Natural killer cell (primary cell): ENCODE measurements at places on chromosomes 3 and 15. TPM values are rescaled to one million over a fixed set of nuclear protein-coding genes. Genes with fewer than 3 reads are reported as not detected.

Gene ADAMTSL3
- total RNA-seq: 0.25 TPM

Gene PRSS50
- total RNA-seq: not detected

Gene FEZF2
- total RNA-seq: not detected

Gene CFAP100
- total RNA-seq: not detected

Gene DNAH12
- 0.21 TPM for total RNA-seq

Gene GOLGA8S
- total RNA-seq: 2.3 TPM

Gene MINAR1
- 0.54 TPM for total RNA-seq

Gene CP
- not detected for total RNA-seq

Gene DLG1
- total RNA-seq: 89.0 TPM

Gene SPSB4
- not detected for total RNA-seq

DNA sequence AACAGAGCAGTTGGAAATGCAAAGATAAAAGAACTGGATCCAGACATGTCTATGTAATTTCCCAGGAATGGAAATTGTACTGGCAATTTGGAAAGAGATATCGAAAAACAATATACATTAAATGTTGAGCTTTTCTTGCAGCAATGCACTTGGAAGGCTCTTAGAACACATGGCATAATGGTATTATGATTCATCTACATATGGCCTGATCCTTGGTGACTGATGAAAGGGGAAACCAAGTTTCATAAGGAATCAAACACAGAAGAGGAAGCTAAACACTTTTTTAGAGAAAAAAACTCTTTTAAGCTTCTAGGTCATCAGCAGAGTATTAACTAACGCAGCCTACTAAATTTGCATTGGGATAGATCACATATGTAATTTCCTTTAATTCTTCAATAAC lies 12.4 kb upstream of the GREM1 start:
- no peak for DNase-seq

- no peak for DNase-seq
These were observed 462.2 kb upstream of the MDFIC2 start for GRCh38 chr3:70774641-70775040.

- no peak for DNase-seq
These were observed 28.8 kb upstream of the KLF13 start for GRCh38 chr15:31297575-31298456.

- no peak for DNase-seq
These were observed 61.6 kb upstream of the TGFBR2 start for GRCh38 chr3:30544812-30545211.

DNA sequence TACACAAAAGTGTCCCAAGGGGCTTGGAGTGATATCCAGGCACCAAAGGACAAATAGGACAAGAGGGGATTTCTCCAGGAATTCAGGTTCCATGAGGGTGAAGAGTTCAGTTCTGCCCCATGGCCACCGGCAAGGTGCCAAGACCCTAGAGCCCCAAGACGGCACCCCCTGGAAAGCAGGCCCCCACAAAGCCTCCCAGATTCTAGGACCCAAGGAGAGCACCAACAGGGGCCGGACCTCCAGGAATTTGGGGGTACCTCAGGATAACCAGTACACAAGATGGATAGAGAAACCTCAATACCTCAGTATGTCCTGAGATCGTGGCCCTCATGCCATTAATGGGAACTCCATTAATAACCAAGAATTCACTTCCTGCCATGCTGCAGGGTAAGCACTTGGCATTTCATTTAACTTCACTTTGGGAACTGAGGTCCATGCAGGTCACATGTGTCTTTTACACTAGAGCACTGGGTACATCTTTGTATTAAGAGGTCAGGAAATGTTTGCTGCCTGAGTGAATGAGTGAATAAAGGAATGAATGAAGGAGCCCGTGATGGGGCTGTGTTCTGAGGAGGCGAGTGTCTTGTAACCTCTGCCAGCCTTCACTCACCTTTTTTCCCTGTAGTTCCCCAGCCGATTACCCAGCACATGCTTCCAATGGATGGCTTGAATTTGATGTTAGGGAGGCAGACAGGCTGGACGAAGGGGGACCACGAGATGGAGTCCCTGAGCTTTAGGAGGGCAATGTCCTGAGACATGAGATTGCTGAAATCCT lies 15.5 kb upstream of the PRSS50 start:
- DNase-seq: no peak

DNA sequence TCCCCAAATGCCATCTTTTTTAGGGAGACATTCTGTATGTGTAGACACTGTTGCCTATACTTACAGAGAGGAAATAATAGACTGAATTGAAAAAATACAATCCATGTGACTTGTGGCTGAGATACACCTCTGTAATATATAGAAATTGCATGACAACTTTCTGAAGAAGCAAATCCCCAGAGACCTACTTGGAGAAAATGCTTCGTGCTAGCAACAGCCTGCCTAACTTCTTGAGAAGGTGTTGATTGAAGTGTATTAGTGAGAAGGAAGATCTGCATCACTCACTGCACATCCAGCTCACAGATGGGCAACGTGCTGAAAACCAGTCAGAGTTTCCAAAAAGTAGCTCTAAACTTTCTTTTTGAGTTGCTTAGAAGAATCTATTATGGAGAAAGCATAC lies 404.1 kb downstream of the EPHB1 start:
- no peak for DNase-seq

DNA sequence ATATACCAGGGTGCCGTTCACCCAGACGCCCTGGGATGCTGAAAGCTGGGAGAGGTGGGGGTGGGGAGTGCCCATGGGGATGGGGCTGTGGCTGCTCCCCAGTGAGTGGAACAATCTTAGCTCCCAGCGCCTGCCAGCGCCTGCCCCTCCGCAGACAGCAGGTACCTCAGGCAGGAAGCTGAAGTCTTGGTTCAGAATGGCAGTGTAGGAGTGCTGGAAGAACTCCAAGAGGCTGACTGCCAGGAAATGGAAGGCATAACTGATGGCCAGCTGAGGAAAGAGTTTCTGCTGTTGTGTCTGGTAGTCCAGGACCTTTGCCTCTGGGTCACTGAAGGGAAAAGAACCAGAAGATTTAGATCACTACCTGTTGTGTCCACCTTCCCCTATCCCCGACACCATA lies 8.4 kb downstream of the ACOX2 start:
- DNase-seq: no peak

GRCh38 chr3:50503504-50504342 lies at the start of gene CACNA2D2:
TSS of gene CACNA2D2 (minus strand) at chr3:50503634. CDS start at chr3:50503423, 211 bp downstream.
- peak; percentile 83 for DNase-seq

DNA sequence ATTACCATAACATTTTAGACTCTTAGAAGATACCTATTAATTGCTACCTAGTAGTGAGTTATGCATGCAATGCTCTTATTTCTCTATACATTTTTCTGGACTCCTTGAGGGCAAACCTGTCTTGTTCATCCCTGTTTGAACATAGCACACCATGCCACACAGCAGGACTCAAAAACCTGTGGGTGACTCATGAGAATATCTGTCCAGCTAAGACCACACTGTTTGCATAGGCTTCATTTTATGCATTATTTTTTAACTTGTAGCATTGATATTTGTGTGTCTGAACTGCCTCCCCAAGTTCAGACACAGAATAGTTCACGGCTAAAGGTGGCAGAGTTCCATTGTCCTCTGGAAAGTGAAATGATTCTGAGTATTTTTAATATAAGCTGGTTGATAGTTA lies 1.8 kb downstream of the LMCD1 start:
- no peak for DNase-seq

DNA sequence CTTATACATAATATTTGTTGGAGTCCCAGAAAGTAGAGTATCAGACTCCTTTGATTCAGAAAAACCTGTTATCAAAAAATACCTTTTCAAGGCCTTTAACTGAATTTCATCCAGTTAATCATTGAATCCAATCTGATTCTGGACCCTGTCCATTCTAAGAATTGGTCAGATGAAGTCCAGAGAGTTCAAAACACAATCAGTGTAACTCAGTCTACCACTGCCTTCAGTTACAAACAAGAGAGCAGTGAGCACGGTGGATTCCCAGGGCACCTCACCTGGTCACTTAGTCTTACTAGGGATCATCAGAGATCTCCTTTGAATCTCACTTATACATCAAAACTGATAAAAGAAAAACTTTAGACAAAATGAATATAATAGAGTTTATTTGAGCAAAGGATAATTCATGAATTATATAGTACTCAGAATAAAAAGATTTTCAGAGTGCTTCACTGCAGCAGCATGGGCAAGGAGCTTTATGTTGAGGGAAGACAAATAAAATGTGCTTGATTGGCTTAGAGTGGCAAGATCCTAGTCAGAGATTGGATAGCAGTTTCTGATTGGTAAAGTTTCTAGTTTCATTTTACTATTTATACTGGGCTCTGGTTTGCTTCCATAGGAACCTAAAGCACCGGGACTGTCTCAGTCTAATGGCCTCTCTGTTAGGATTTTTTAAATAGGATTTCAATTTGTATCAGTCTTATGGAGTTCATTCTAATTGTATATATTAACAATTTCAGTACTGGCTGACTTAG lies 474.9 kb upstream of the GOLIM4 start:
- DNase-seq: no peak

GRCh38 chr3:70315021-70315420 lies 2.6 kb upstream of the MDFIC2 start:
- DNase-seq: no peak

GRCh38 chr3:81764002-81764401 lies 2.6 kb upstream of the GBE1 start:
- no peak for DNase-seq

DNA sequence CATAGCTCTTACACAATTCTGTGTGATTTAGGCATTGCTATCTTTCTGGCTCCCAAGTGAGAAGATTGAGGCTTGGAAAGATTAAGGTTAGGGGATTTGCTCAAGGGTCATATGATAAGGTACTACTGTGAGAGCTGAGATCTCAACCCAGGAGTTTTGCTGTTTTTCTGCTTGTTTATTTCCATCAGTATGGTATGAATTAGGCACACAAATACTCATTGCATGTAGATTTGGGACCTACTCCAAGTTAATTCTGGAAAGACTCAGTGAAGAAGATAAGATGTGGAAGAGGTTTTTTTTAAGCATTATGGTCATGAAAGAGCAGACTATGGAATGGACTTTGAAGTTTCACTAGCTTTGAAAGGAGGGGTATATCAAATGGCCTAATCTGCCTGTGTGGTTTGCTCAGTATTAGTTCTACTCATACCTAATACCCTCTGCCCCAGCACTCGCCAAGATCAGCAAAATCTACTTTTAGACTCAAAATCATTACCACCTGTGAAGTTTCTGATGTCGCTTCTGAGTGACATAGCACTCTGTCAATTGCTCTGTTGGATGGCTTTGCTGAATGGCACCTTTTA lies 12.5 kb downstream of the MBNL1 start:
- no peak for DNase-seq

- no peak for DNase-seq
These were observed 44.7 kb upstream of the PLCL2 start for GRCh38 chr3:16840101-16840424.

DNA sequence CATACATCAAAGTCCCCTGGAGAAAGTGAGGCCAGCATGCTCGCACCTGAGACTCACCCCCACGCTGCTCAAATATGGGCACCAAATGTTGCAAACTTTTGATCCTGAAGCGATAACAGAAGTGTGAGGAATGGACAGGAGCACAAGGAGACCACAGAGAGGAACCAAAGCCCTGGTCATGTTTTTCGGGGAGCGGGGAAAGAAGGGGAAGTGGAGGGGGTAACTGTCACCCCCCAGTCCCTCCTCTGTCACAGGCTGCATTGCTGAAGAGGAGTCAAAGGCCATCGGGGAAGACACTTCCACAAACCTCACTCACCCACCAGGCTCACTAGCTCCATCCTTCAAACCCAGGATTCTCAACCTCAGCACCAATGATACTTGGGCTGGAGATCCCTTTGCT lies 182.4 kb downstream of the UACA start:
- DNase-seq: no peak

GRCh38 chr3:44001072-44001471 lies 240.6 kb upstream of the TOPAZ1 start:
- no peak for DNase-seq

DNA sequence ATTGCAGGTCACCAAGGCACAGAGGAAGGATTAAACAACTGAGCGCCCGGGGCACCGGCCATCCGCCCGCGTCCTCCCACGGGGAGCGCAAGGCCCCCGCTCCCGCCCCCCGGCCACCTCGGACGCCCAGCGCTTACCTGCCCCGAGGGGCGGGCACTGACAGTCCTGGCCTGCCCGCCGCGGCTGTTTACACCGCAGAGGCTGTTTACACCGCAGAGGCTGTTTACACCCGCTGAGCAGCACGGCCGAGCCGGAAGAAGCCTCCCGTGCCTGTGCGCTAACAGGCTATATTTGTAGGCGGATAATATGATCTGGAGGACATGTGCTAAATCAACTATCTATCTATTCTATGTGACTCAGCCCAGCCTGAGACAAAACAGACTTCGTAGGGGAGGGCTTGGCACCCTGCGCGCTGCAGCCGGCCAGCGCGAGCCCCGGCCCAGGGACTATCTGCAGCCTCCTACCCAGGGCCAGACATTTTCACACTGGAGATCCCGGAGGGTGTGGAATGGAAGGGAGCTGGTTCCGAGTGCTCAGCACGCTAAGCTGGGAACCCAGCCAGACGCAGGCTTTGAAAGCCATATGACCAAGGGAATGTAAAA lies at the start of gene LRRC2:
Gene LRRC2 (minus strand): TSS at position 263 of the 602 bp plus-strand sequence. CDS start 14,711 bp downstream, outside the sequence.
- DNase-seq: peak; percentile 54

DNA sequence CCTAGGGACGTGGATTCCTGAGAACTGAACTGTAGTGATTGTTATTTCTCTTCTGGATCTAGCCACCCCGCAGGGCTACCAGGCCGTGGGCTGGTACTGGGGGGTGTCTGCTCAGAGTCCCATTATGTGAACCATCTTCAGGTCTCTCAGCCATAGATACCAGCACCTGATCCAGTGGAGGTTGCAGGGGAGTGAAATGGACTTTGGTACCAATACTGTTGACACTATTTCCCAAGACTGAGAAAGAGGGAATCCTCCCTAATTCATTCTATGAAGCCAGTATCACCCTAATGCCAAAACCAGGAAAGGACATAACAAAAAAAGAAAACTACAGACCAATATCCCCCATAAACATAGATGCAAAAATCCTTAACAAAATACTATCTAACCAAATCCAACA lies 237.0 kb upstream of the AGTR1 start:
- no peak for DNase-seq

GRCh38 chr3:141237701-141238521 lies 6.3 kb downstream of the PXYLP1 start:
- no peak for DNase-seq

DNA sequence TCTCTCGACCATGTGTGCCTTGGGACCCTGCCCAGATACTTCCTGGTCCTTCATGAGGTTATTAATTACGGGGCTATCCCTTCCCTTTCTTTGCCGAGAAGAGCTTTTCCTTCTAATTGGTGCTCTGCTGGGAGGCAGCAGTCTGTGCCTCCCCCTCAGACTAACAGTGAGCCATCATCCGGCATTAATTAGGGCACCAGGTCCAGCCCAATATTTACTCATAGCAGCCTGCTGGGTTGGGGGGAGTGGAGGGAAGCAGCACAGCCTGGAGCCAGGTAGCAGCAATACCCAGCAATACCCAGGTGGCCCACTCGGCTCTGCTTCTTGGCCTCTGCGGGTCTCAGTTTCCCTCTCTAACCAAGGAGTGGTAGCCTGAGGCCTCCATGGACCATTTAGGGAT lies 20.1 kb downstream of the CACNA2D2 start:
- DNase-seq: no peak

DNA sequence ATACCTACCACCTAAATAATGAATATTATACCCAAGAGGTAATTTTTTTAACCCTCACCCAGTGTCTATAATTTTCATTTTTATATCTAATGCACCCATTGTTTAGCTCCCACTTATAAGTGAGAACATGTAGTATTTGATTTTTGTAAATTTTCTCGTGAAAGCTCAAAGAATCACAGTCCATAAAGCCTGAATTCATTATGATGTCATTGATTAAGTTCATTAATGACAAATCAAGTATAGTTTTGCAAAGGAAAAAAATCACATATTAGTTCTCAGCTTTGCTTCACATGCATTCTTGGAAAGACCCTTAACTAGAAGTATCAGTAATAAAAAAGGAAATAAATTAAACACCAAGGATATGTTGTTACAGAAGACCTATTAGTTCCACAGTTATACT lies 425.3 kb upstream of the UBE2E2 start:
- DNase-seq: no peak
